Esophagus squamous epithelium (tissue), 5 donors: ENCODE measurements at places on chromosomes 2 and 18.
A peak's percentile ranks its signal among the peaks of the same experiment; 100 is the strongest.

DNA sequence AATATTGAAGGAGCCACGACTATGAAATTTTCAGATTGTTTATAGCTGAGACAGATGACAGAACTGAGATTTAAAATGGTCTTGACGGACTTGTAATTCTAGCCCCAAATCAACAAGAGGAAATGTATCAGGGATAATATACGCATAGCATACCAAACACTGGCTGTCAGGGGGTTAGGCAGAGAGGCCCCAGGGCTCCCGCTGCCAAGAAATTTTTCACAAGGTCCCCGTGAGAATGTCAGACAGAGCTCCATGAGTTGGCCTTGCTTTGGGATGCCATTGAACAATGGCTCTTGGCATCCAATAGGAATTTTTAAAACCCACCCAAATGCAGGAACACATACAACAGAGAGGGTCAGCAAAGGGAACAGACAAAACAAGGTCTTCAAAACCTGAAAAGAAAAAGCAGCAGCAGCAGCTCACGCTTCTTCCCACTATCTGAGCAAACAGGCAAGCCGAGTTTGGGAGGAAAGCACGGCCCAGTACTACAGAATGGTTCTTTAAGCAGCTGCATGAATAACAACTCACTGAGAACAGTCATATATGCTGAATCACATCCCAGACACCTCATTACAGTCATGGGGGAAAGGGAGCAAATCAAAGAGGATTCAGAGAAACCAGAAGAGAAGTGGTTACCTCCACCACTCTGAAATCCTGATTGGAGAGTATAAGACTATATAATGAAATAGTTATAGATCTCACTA lies 445.6 kb downstream of the RND3 start:
- DNase-seq: no peak
- no peaks in the 10 kb centered on the region for H3K4me1 ChIP-seq
- no peak overlapping the region for H3K27ac ChIP-seq
- H3K36me3 ChIP-seq: no peaks in the 10 kb centered on the region

DNA sequence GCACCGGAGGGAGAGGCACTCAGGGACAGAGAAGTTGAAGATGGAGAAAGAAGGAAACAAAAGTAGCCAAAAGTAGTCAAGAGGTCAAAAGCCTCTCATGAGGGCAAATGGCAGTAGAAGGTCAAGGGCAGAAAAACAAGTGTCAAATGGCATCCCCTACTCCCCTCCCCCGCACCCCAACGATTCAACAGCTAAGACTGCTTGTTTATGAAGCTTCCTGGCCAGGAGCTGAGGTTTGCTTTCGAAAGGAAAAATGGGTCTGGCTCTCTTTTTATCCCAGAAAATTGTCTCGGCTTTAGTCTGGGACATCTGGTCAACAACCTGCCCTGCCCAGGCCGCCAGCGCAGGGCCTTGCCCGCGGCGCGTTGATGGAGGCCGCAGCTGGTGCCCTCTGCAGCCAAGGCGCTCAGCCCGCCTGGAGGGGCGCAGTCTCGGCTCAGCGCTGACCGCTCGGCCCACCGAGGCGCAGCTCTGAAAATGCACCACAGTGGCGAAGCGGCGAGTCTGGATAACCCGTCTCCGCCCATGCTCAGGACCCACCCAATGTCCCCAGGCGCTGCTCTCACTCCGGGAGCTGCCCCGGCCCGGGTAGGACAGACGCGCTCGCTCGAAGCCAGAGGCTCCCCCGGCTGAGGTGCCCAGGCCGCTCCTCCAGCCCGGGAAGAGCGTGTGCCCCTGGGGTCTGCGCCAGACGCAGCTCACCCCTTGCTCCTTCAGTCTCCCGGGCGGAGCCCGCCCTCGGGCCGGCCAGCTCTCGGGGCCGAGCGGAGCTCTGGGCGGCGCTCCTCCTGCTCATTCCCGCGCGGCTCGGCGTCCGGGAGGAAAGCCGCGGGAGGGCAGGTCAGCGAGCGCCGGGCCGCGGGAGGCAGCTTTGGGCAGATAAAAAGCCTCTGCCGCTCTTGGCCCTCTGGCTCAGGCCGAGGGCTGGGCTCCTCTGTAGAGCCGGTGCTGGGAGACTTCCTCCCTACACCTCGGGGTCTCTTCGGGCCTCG lies 1.8 kb upstream of the TBR1 start:
- H3K27ac ChIP-seq: no peak overlapping the region
- peak overlapping the region; percentile 30 for H3K4me3 ChIP-seq
- no peaks in the 10 kb centered on the region for H3K36me3 ChIP-seq

DNA sequence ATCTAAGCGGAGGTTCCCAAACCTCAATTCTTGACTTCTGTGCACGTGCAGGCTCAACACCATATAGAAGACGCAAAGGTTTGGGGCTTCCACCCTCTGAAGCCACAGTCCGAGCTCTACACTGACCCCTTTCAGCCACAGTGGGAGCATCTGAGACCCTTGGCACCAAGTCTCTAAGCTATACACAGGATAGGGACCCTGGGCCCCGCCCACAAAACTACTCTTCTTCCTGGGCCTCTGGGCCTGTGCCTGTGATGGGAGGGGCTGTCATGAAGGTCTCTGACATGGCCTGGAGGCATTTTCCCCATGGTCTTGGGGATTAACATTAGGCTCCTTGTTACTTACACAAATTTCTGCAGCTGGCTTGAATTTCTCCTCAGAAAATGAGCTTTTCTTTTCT lies 1374.1 kb upstream of the NXPH2 start:
- H3K4me1 ChIP-seq: no peaks in the 10 kb centered on the region
- no peak for DNase-seq
- H3K27me3 ChIP-seq: no peaks in the 10 kb centered on the region

GRCh38 chr2:168562971-168563370 lies 106.9 kb downstream of the CERS6 start:
- H3K4me3 ChIP-seq: no peak overlapping the region
- H3K4me1 ChIP-seq: no peaks in the 10 kb centered on the region
- H3K36me3 ChIP-seq: no peaks in the 10 kb centered on the region
- DNase-seq: no peak
- no peak overlapping the region for H3K27ac ChIP-seq

- no peak for DNase-seq
- no peaks in the 10 kb centered on the region for H3K4me1 ChIP-seq
- no peaks in the 10 kb centered on the region for H3K27me3 ChIP-seq
- H3K36me3 ChIP-seq: no peaks in the 10 kb centered on the region
- H3K4me3 ChIP-seq: no peak overlapping the region
Observed at GRCh38 chr2:105954891-105955290, 210.2 kb downstream of the NCK2 start.

- DNase-seq: no peak
- peaks cover 23% of the 10 kb centered on the region for H3K4me1 ChIP-seq
- peaks cover 12% of the 10 kb centered on the region for H3K27me3 ChIP-seq
- no peak overlapping the region for H3K27ac ChIP-seq
Observed at GRCh38 chr18:37566479-37567060, 972 bp upstream of the CELF4 start.

GRCh38 chr2:70553334-70553583 lies 367 bp downstream of the TGFA start:
- peaks cover 26% of the 10 kb centered on the region for H3K4me1 ChIP-seq
- H3K36me3 ChIP-seq: no peaks in the 10 kb centered on the region
- H3K27me3 ChIP-seq: no peaks in the 10 kb centered on the region
- H3K4me3 ChIP-seq: peak overlapping the region; percentile 91
- peak overlapping the region; percentile 95 for H3K27ac ChIP-seq
- no peak for DNase-seq

GRCh38 chr2:3046170-3046865 lies 331.3 kb downstream of the EIPR1 start:
- H3K36me3 ChIP-seq: no peaks in the 10 kb centered on the region
- H3K27me3 ChIP-seq: no peaks in the 10 kb centered on the region
- no peak for DNase-seq
- H3K27ac ChIP-seq: no peak overlapping the region

DNA sequence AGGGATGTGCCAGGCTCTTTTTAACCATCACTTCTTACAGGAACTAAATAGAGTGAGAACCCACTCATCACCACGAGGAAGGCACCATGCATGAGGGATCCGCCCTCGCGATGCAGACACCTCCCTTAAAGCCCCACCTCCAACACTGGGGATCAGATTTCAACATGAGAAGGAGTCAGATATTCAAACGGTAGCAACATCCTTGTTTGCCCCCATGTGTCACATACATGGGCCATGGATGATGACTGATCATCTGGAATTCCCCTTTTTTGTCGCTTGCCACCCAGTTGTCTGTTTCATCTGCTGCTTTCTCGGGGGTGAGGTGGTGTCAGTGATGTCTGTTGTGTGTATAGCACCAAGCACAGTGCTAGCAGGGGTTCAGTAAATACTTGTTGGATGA lies 57.9 kb downstream of the NCK2 start:
- H3K27ac ChIP-seq: no peak overlapping the region
- peaks cover 8% of the 10 kb centered on the region for H3K36me3 ChIP-seq
- no peak for DNase-seq
- no peak overlapping the region for H3K4me3 ChIP-seq
- no peaks in the 10 kb centered on the region for H3K27me3 ChIP-seq

- no peak overlapping the region for H3K27ac ChIP-seq
- DNase-seq: no peak
- H3K27me3 ChIP-seq: no peaks in the 10 kb centered on the region
- H3K4me1 ChIP-seq: no peaks in the 10 kb centered on the region
Observed at GRCh38 chr2:64685430-64685829, 31.7 kb upstream of the SERTAD2 start.
